ENCODE measurements at places on chromosomes 6 and 20.
A peak's percentile ranks its signal among the peaks of the same experiment; 100 is the strongest.

GRCh38 chr6:148285205-148285604 is 57.4 kb upstream of the SASH1 start:
- DNase-seq, result no peak

- no peak for DNase-seq
Observed at GRCh38 chr6:11309947-11310665, 77.6 kb upstream of the NEDD9 start.

GRCh38 chr20:682123-682522 is 6.5 kb upstream of the SCRT2 start:
- DNase-seq, result no peak

DNA sequence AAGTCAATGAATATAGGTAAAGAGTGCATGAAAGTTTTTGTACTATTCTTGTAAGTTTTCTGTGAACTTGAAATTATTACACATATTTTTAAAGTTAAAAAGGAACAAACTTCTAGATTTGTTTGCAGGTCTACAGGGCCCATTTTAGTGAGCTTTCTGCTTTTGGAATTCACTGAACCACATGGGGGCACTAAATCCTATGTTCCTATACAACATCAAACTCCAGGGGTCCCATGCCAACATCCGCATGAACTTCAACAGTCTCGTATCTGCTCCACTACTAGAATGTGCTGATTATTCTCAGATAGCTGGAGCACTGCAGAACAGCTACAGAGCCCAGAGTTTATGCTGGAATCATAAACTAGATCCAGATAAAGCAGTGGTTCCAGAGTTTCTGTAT is 347.9 kb upstream of the SPTLC3 start:
- DNase-seq, result no peak

DNA sequence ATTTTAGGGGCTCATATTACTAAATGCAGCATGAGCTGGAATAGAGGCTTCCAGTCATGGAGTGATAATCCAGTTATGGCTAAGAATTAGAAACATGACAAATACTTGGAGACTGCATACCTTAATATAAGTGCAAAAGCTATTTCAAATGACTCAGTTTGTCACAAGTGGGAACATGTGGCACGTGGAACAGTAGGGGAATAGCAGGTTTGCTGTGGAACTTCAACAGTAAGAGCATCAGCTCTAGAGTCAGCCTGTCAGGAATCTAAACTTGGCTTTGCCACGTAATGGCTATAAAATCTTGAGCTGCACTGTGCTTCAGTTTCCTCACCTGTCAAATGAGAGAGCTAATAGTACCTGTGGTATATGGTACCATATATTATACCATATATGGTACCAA is 62.1 kb downstream of the HTR1B start:
- no peak for DNase-seq

GRCh38 chr6:164741938-164742451 is 567.4 kb downstream of the C6orf118 start:
- DNase-seq, result no peak

DNA sequence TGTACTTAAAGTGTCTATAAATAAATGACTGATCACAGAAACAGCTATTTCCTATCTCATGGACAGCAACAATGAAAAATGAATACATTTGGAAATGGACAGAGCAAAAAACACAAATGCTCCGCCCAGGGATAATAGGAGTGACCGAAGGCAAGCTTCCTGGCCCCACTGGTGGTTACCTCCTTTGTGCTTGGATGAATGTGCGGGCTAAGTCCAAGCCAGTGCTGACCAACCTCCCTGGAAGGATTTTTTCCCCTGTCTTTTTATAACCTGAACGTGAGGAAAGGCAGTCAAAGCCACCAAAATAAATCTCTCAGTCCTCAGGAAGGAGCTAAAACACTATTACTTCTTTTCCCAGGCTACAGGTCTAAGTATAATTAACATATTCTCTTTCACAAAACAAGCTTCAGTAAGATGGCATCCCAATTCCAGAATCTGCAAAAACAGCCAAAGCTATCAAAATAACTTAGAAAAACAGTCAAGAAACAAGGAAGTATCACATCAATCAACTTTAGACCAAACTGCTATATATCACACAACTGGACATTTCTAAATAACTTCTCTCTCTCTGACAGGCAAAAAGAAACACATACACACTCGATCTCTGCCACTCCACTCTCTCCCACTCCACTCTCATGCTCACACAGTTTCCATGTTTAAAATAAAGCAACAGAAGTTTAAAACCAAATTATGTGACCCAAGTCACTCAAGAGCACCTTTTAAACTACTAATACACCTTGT is 10.0 kb downstream of the KIF16B start:
- no peak for DNase-seq

DNA sequence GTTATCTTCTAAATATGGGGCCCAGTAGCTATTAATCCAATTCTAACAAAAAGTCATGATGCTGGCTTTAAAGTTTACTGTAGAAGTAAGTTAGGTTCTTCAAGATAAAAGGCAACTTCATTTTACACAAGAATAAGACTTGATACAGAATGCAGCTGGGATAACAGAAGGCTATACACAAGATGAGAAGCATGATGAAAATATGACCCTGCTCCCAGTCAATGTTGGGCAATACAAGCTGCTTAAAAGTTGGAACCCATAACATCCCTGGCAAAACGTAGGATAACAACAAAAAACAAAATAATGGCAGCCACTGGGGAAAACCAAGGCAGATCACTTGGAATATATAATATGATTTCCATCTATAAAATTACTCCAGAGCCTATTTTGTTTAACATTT is 87.6 kb upstream of the RSPO3 start:
- DNase-seq, result no peak

GRCh38 chr6:56863366-56863765 is 91.5 kb upstream of the BEND6 start:
- no peak for DNase-seq

DNA sequence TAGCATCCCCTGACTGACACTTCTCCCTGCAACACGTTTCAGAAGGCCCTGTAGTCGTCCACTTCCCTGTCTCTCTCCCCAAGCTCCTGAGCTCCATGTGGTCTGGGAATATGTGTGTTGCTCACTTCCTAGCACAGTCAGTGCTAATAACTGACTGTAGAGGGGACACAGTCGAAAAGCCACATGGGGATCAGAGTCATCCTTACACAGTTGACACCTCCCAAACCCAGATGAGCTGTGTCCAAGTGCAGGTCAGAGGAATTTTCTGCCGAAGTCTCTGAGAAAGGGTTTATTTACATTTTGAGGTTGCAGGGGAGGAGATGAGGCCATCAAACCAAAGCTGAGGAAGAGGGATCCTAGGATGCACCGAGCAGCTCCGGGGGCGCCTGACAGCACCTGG is 3.5 kb upstream of the ADAM33 start:
- no peak for DNase-seq

DNA sequence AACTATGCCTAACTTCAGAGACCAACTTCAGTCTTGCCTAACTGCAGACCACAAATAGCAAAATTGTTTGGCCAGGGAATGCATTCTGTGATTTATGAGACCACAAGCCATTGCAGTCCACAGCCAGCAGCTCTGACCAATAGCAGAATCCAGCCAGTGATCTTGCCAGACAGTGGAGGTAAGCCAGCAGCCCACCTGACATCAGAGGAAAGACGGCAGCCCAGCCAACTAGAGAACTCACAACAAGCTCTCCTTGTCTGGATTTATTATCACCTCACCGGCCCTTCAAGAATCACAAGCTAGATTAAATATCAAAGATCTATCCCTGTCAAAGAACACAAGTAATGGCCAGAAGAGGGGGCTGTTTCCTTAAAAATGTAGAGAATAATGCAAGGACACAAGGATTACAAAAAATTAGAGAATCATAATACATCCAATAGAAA is 66.5 kb upstream of the SLC35F1 start:
- DNase-seq, result no peak

DNA sequence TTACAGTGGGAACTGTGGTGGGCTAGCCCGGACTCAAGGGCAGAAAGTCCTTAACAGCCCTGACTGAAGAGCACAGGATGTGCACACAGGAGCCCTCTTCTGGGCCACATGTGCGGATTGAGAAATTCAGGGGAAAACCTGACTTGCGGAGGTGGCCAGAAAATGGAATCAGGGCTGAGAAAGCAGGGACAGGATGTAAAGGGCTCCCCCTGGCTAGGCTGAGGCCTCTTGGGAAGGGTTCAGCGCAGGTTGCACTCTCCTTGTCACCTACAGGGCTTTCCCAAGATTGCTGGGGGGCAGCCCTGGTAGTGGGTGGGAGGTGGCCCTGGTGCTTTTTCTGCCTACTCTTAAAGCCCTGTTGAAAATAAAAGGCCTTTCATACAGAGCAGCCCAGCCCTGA is 251.2 kb downstream of the SLC24A3 start:
- DNase-seq, result no peak

DNA sequence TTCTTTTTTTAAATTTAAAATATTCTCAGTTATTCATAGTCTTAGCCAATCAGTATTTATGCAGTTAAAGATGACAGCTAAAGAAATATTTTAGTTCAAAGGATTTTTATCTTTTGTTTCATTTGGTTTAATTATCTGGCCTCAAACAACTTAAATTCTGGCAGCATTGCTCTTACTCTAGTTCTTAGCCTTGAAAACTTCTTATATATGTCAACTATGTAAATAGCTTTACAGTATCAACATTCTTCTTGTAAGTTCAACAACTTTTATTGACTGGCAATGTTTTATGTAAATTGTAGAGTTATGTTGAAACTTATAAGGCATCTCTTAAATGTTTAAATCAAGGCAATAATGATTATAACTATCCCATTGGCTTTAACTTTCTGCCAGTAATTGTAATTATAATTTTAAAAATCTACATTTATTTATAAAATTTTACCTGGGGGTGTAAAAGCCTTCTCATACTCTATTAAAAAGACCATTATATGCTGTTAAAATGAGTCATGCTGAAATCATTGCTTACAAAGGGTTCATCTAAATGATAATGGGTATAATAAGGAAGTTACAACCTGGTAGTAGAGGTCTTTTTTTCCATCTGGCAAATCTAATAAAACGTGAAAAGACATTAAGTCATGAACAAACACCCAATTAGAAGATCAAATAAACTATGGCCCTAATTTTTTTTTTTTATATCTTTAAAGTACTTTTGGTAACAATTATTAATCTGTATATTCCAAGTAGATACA is 45.8 kb upstream of the FAM184A start:
- no peak for DNase-seq

DNA sequence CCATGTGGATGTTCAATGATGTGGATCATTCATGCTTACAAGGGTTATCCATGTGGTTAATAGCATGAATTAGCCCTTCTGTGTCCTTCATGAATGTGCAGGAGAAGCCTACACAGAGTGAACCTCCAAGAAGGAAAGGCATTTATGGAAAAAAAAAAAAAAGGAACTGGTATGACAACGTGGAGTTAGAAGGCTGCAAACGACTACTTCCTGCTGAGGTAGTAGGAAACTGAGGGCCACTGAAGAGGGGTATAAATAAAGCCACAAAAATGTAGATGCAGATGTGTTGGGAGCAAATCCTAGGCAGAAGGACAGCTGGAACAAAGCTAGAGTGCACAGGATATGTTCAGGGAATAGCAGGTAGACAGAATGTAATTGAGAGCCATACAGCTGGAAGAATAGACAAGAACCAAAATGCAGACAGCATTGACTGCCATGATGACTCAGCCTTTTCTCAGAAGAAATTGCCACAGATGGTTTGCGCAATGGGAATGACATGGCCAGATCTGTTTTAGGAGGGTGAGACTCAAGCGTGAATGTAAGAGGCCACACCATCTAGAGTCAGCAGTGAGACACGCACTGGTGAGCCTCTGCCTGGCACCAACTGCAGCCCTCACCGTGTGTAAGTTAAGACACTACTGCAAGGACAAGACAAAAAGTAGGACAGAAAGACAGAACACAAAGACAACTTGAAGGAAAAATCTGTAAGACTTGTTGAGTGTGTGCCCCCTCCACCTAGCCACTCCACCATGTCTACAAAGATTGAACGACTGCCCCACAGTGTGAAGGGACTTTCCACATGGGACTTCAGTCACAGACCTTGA is 79.8 kb downstream of the KIF13A start:
- DNase-seq, result peak; percentile 62

- DNase-seq, result no peak
Observed at GRCh38 chr6:93474733-93475179, 55.4 kb upstream of the EPHA7 start.

DNA sequence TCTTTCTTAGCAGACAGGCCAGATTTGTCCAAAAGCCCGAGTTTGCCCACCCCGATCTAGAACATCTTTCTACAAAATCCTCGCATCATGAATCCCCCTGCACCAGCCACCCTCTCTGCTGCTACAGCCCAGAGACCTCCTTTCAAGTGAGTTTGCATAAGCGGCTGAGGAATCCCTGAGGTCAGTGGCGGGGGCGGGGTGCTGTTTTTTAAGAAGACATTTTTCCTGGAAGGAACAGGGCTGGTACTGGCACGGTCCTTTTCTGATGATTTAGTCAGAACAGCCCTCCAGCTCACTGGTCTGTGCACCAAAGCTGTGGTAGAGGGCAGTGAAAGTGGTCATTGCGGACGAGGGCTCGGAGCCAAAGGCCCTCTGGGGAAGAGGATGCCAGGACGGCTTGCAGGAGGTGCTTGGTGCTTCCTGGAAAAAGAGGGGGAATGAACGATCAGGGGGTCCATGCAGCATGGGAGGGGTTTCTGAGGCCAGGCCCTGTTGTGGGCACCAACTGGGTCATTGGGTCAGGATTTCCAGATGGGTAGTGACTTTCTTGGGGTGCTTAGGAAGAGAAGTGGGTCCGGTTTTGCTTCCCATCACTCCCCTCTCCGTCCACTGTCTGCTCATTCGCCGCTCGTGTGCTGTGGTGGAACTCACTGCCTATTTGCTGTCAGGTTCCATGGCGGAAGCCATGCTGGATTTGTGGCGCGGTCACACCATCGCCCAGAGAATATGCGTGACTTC is 50.4 kb downstream of the GNAS-AS1 start:
- no peak for DNase-seq

Data from tibial nerve (tissue), 4 donors.